Neural progenitor cell (in vitro differentiated cells): ENCODE measurements at places on chromosomes 16 and 17.
A peak's percentile ranks its signal among the peaks of the same experiment; 100 is the strongest.

GRCh38 chr16:558298-559020, 1.7 kb upstream of the PRR35 start:
- DNase-seq = no peak

DNA sequence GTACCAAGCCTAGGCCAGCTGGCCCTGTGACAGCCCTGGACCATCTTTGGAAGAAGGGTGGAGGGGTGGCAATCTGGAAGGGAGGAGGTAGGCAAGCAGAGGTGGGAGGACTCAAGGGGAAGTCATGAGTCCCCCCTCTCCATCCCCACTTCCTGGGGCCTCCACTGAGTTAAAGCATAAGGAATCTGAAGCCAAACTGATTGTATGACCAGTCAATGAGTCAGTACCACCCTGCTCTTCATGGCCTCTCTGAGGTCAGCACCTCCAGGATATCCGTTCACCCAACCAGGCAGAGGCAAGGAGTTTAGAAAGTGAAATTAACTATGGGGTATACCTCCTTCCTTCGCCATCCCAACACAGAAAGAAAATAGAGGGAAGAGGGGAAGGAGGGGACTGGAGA, 272.7 kb downstream of the SOX9 start:
- DNase-seq = no peak

DNA sequence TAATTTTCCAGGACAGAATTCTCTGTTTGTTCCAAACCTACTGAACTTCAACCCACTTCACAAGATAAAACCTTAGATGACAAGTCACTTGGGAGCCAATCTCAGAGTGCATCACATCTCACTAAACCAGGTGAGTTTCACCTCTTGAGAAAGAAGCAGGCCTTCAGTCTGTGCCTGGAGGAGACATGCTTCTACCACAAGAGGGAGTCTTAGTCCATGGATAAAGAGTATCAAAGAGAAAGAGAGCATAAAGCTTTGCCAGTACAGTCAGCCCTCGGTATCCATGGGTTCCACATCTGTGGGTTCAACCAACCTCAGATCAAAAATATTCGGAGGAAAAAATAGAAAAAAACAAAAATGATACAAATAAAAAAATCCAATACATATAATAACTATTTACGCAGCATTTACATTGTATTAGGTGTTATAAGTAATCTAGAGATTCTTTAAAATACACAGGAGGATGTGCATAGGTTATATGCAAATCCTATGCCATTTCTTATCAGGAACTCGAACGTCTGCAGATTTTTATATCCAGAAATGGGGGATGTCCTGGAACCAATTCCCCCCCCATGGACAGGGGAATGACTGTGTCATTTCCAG, 37.7 kb downstream of the DUSP14 start:
- DNase-seq = peak; percentile 68

- DNase-seq = no peak
Observed at GRCh38 chr17:32859857-32860525, 16.9 kb downstream of the MYO1D start.

- no peak for DNase-seq
Observed at GRCh38 chr17:17221329-17221728, 15.2 kb upstream of the PLD6 start.

GRCh38 chr16:85279825-85280545, 167.7 kb upstream of the CIBAR2 start:
- no peak for DNase-seq

GRCh38 chr16:11801481-11802021, 4.5 kb upstream of the ZC3H7A start:
- no peak for DNase-seq

DNA sequence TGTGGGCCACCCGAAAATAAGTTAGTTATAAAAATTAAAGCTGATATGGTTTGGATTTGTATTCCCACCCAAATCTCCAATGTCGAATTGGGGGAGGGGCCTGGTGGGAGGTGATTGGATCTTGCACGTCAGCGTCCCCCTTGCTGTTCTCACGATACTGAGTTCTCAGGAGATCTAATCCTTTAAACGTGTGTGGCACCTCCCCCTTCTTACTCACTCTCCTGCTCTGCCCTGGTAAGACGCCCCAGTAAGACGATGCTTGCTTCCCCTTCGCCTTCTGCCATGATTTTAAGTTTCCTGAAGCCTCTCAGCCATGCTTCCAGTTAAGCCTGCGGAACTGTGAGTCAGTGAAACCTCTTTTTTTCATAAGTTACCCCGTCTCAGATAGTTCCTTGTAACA, 35.4 kb downstream of the SYCE1L start:
- peak; percentile 20 for DNase-seq

- no peak for DNase-seq
Observed at GRCh38 chr16:58384437-58385055, 7.7 kb upstream of the GINS3 start.

DNA sequence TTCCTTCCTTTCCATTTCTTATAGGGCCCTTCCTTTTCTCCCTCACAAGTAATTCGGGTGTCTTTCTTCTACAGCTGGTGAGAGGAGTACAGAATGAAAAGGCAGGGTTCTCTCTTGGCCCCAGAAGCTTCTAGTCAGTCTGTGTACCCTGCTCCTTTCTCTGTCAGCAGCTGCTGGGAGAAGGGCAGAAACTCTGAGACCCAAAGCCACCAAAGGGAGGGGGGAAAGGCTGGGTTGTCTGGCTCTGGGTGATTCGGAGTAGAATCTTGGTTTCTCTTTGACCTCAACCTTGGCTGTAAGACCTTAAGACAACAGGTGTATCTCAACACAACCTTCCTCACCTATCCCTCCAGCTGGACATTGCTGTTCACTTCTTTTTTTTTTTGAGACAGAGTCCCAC, 3.3 kb upstream of the NR1D1 start:
- no peak for DNase-seq

DNA sequence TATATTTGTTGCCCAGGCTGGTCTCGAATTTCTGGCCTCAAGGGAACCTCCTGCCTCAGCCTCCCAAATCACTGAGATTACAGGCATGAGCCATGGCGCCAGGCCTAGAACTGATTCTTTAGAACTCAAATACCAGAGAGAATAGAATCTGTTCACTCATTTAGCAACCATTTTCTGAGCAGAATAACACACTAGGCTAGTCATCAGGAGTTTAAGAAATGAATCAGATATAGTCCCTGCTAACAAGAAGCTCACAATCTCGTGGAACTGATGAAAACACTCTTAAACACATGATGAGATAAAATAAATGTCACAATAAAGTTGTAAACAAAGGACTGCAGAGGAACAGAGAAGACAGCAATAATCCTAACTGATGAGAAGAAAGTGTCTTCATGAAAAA, 55.8 kb upstream of the ADCY9 start:
- no peak for DNase-seq

GRCh38 chr17:79322211-79323123, 247.8 kb downstream of the ENGASE start:
- DNase-seq = no peak

DNA sequence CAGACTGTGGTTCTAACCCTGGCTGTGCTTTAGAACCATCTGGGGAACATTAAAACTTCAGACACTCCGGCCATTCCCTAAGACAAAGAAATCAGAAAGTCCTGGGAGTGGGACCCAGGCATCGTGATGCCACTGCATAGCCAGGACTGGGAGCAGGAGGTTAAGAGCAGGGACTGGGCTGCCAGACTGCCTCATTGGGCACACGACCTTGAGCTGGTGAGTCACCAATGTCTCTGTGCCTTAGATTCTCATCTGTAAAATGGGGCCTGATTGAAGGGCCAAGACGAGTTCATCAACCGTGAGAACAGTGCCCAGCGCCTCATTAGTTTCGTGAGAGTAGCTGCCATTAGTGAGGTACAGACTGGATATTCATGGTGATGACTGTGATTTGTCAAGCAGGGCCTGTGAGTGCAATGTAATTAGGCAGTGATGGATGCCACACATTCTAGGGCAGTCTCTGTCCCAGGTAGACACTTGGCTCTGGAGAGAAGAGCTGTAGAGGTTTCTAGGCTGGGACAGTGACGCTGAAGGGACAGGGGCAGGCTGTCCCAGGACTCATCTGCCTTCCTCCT, 196.8 kb downstream of the NTN1 start:
- no peak for DNase-seq

- DNase-seq = peak; percentile 36
Observed at GRCh38 chr16:14486520-14487303, 143.3 kb downstream of the PARN start.

DNA sequence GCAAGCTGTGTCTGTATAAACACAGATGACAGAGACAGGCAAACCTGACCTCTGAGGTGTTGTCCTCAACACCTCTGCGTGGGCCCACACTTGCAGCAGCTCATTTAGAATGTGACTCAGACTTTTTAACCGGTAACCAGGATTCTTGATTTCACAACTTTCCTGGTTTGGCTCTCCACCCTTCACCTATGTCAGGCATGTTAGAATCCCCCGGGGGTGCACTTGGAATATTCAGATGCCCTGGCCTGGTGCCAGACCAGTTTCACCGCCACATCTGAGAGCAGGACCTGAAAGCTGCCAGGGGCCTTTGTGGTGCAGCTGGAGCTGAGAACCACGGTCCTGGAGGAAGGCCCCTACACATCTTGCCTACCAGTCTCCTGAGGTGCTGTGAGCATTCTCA, 4.8 kb downstream of the DHODH start:
- DNase-seq = no peak

- peak; percentile 95 for DNase-seq
Observed at GRCh38 chr16:56281249-56281805, 90.0 kb downstream of the GNAO1 start.

- DNase-seq = no peak
Observed at GRCh38 chr16:79402356-79402755, 198.2 kb downstream of the MAF start.

DNA sequence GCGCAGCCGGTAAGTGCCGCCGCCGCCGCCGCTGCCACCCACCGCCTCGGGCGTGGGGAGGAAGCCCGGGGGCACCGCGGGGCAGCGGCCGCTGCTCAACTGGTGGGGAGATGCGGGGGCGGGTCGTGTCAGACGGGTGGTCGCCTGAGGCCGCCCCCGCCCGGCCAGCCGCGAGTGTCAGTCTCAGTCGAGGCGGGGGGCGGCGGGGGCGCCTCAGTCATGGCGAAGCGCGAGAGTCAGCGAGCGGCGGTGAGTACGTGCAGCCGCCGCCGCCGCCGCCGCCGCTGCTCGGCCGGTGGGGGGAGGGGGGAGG, 76.2 kb downstream of the CHD9 start:
- peak; percentile 81 for DNase-seq
